ENCODE measurements at places on chromosomes 5 and 9.

DNA sequence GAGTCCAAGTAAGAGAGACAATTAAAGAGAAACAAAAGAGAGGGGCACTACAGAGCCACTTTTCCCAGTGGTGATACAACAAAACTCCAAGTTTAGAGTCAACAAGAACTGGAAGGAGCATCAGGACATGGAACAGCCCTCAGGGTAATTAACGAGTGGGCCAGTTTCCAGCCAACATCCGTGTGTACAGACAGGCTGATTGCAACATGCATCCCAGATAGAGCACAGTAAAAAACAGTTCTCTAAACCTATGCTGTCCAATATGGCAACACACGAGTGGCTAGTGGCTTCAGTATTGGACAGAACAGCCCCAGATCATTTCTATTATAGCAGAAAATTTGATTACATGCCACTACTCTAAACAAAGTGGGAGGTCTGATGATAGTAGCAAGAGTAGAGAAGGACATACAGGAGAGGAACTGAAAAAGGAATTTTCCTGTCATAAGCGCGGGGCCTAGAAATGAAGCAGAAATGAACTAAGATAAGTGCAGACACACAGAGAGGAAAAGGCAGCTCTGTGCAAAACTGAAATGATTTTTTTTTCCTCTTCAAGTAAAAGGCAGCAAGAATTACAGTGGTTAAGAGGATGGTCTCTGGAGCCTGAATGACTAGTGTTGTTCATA lies 175.6 kb upstream of the CCNG1 start:
- no peak for DNase-seq

- no peak for DNase-seq
These were observed 24.4 kb upstream of the PRDM12 start for GRCh38 chr9:130639866-130640555.

DNA sequence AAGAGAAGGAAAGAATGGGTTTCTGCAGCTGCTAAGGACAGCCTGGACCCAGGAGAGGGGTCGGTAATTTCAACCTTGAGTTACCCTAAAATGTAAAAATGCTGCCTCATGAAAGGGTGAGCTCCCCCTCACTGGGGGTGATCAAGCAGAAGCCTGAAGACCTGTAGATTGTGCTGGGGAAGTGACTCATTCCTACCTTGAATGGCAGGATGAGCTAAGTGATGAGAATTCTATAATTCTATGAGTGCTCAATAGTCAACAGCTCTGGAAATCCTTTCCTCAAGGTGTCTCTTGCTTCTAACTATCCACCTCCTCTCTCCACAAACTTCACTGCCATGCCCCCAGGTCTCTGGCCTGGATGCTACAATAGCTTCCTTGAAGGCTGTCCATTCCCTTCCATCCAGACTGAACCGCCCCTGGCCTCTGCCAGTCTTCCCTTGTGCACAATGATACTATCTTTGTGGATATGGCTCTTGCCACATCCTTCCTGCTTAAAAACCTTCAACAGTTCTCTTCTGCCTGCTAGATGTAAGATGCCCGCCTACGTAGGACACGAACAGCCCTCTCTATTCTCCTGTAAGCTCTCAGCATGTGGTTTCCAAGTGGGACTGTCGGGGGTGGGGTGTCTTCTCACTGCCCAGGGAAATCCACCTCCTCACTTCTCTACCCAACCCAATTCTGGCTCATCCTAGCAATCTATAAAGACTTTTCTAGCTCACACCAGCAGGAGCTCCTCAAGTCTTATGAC lies 50.6 kb downstream of the PTPN3 start:
- DNase-seq: no peak

- no peak for DNase-seq
These were observed 280.4 kb downstream of the MEF2C start for GRCh38 chr5:88602584-88602983.

GRCh38 chr9:97753975-97754374 lies 56.8 kb upstream of the XPA start:
- DNase-seq: no peak

Measured in right atrium auricular region (tissue), 2 donors.